ENCODE measurements at places on chromosomes 5 and 9. TPM values are rescaled to one million over a fixed set of nuclear protein-coding genes. Genes with fewer than 3 reads are reported as not detected.

Gene OLFM1
- 0.98 TPM for total RNA-seq

Gene LCN1
- total RNA-seq = not detected

Gene BSPRY
- not detected for total RNA-seq

Gene TMEM252
- not detected for total RNA-seq

Gene PCDHB5
- total RNA-seq = 0.98 TPM

Gene LCP2
- total RNA-seq = not detected

Gene TMOD1
- 1.1 TPM for total RNA-seq

Measured in vein endothelial cell (primary cell).